GM04503 (cell line): ENCODE measurements at places on chromosomes 12 and 14.

- no peak for DNase-seq
Measured at GRCh38 chr14:68497011-68497410, 295.9 kb downstream of the ZFP36L1 start.

DNA sequence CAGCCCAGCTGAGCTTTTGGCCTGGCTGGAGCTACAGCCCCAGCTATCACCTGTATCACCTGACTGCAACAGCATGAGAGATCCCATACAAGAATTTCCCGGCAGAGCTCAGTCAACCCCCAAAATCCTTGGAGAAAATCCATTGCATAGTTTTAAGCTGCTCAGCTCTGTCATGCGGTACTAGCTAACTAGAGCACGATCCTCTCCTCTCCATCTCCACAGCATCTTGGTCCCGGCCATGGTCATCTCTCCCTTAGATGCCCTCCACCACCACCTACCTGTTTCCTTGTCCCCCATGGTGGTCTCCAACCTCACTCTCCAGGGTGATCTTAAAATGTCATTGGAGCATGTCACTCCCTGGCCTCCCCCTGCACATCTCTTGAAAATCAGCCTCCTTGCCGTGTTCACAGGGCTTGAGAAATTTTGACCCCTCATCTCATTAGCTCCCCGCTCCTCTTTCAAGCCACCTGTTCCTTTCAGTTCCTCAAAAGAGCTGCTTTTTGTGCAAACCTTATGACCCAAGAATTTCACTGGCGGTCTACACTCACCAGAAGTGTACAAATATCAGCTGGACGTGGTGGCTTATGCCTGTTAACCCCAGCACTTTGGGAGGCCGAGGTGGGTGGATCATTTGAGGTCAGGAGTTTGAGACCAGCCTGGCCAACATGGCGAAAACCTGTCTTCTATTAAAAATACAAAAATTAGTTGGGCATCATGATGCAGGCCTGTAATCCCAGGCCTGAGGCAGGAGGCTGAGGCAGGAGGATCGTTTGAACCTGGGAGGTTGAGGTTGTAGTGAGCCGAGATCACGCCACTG, 8.1 kb upstream of the CLMN start:
- DNase-seq: no peak

DNA sequence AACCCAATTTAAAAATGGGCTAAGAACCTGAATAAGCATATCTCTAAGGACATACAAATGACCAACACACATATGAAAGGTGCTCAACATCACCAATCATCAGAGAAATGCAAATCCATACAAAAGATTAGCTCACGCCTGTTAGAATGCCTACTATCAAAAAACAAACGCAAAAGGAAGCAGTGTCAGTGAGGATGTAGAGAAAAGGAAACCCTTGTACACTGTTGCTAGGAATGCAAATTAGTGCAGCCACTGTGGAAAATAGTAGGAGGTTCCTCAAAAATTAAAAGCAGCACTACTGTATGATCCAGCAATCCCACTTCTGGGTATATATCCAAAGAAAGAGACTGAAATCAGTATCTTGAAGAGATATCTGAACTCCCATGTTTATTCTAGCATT, 133.0 kb downstream of the CPNE8 start:
- no peak for DNase-seq

DNA sequence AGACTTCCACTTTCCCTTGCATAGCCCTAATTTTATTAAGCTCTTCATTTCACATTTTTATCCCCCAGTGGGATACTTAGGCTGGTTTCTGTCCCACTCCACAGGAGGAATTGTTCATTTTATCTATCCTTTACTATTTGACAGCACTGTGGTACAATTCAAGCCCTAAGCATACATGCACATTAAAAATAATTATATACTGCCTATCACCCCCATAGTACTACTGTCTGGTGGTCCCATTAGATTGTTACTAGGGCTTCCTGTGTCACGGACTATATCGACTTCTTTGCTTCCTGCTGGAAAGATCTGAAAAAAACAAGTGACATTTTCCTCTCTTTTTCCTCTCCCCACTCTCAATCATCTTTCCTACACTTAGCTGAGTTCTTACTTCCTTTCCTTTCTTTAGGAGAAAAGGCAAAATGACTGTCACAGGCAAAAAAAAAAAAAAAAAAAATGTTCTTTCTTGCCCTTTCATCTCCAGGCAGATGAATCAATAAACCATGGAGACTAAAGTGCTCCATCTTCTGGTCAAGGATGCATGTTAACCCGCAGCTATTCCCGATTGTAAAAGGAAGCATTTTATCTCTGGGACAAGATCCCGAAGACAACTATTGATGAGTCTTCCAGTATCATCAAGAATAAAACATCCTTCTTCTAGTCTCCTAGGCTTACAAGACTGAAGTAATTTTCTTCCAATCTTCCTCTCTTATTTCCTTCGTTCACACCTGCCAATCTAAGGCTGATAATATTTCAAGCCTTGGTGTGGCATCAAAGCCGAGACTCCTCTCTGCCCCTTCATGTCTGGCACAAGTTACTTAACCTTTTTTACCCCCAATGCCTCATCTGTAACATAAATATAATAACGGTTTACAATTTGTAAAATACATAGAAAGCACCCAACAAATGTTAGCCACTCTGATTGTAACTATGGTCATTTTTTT, 94.4 kb upstream of the PLEKHG7 start:
- DNase-seq: no peak

DNA sequence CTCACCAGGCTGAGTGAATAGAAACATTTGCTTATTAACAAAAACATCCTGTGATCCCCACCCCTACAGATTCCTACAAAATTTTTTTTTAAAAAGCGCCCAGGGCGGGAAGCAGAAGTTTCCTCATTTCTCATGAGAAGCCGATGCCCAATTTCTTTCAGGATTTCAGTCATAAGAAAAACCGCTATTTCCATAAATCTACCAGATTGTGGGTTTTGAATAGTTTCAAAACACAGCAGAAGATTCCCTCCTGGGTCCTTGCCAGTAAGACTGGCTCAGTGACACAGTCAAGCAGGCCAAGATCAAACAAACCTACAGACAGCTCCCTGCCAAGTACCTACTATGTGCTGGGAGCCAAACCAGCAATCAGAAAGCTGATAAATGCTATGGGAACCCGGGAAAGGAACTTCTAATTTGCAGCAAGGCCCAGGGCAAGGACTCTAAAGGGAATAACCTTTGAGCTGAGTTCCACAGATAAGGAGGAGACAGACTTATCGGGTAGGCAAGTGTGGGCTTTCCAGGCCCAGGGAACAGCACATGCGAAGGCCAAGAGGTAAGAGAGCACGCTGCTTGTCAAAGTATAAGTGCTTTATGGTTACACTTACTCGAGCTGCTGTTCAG, 68.7 kb downstream of the CCDC88C start:
- DNase-seq: no peak

DNA sequence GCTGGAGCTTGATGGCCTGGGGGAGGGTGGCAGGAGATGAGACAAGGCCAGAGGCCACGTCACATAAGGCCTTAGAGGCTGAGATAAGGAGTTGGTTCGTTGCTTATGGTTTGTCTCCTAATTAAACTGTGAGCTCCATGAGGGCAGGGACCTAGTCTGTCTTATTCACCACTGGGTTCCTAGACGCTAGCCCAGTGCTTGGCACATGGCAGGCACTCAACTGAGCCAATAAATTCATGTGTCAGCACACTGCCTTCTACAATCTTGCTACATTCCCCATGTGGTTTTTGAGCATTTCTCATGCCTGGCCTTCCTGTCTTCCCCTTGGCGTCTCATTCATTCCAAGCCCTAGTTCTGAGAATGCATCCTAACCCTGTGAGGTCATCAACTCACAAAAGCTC, 92.5 kb upstream of the MED13L start:
- peak; percentile 93 for DNase-seq

- DNase-seq: no peak
Measured at GRCh38 chr12:121344506-121344905, 7.7 kb downstream of the ANAPC5 start.

DNA sequence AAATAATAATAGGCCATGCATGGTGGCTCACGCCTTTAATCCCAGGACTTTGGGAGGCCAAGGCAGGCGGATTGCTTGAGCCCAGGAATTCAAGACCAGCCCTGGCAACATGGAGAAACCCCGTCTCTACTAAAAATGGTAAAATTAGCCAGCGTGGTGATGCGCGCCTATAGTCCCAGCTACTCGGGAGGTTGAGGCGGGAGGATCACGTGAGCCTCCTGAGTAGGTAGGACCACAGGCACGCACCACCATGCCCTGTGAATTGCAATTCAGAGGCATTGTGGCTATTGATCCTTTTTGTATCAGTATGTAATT, 2.3 kb downstream of the ARHGDIB start:
- DNase-seq: no peak

GRCh38 chr12:70157099-70157498, 86.1 kb upstream of the CNOT2 start:
- no peak for DNase-seq

- DNase-seq: peak; percentile 95
Measured at GRCh38 chr12:5499566-5500330, 67.8 kb downstream of the NTF3 start.

- no peak for DNase-seq
Measured at GRCh38 chr12:57127101-57127725, 1.1 kb upstream of the LRP1 start.

- no peak for DNase-seq
Measured at GRCh38 chr14:77116172-77116817, 18.2 kb downstream of the CIPC start.

GRCh38 chr14:22391908-22392565, 197.0 kb downstream of the DAD1 start:
- no peak for DNase-seq

DNA sequence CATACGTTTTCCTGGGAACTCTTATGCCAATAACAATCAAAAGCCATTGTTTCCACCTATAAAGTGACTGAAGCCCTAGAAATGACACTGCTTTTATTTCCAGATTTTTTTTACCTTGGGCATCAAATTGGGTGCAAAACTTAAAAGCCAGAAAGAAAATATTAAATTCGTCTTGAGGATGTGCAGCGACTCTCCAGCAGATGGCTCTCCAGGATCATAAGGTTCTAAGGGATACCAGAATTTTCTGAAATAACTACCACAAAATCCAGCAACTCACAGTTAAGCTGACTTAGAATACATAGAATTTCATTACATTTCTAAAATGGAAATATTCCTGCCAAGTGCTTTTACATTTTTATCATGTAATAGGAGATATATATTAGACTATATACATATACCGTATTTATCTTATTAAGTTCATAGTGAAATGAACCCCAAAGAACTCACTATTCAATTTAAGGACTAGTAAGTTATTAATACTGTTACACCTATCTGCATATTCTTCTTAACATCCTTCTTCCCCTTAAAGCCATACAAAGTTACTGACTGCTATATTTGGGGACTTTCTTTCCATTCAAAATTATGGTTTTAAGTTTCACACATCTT, 44.0 kb downstream of the ARMH4 start:
- no peak for DNase-seq

- DNase-seq: no peak
Measured at GRCh38 chr12:116368196-116369194, 91.0 kb upstream of the MED13L start.

DNA sequence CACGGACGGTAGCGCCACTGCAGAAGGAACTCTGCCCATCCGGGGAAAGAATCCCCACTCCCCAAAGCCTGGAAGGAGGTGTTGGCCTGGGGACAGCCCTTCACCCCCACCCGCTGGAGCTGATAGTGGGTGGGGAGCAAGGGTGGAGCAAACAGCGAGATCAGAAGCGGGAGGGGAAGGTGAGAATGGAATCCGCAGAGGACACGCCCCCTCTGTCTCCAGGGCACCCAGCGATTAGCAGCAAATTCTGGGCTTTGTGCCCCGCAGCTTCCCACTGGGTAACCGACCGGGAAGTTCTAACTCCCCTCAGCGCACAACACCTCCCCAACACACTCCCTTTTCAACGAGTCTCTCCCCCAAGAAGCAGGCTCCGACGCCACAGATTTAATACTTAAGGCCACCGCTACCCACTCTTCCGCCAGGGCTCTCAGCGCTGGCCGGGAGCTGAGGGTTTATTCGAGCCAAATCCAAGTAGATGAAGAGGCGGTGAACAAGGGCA, 1.4 kb downstream of the SLC25A29 start:
- DNase-seq: no peak
